Stimulated activated CD8-positive, alpha-beta memory T cell treated with anti-CD3 and anti-CD28 coated beads, Interleukin-15, amount 100 ng/mL, for 24 hours (primary cell): ENCODE measurements at places on chromosomes 13 and 19.

DNA sequence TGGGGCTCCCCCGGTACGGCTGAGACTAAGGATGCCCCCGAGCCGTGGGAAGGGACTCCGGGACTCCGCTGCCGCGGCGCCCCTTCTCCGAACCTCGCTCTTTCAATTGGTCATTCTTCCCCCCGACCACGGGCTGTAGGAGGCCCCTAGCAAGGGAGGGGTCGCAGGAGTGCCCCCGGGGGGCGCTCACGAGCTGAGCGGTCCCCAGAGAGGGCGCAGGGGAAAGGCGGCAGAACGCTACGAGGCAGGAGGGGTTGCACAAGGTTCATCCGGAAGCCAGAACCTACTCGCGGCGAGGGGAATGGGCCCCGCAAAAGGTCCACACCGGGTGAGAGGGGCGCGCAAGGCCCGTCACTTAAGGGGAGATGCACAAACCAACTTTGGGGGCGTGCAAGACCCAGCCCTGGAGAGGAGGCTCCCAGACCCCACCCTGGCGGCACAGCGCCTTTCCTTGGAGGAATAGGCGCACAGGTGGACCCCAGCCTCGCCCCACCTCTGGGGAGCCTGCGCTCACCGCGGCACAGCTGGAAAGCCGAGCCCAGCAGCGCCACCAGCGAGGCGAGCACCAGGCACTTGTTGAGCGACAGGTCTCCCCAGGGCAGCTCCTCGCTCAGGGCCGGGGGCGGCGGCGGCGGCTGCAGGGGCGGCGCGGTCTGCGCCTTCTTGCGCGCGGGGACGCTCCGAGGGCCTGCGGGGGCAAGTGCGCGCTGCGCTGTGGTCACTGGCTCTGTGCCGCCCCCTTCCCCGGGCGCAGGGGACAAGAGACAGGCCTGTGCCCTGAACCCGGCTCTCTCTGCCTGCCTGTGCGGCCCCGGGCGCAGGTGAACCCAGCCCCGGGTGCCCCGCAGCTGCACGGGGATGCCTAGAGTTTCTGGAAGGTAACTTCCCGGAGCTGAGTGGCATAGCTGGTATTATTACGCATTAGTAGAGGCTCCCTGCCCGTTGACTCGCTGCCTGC lies 2.8 kb downstream of the JSRP1 start:
- DNase-seq, result no peak

DNA sequence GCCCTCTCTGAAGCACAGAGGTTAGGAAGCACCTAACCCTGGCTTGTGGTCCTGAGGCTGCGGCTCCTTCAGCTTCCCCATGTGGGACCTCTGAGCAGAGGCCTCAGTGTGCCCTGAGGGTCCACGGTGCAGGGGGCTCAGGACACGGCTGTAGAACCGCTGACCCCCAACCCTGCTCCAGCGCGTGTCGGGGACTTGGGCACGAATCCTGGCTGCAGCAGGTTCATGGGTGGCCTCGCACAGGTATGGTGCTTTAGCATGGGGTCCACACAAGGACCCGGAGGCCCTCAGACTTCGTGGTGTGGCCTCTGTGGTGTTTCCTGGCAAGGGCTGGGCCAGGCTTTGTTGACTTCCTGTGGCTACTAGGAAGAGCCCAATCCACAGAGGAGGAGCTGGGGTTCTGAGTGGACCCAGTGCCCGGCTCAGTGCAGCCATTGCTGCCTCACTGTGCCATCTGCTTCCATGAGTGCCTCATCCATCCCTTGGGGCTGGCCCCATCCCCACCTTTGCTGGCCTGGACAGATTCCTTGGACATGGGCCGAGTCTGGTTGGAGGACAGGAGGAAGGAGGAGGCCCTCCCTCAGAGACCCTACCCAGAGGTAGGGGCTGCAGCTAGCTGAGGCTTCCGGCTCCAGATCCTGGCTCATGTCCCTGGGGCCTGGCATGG lies 24.5 kb downstream of the ZBTB7A start:
- DNase-seq, result no peak

GRCh38 chr19:13812544-13812943 lies 17.3 kb downstream of the ZSWIM4 start:
- DNase-seq, result no peak

DNA sequence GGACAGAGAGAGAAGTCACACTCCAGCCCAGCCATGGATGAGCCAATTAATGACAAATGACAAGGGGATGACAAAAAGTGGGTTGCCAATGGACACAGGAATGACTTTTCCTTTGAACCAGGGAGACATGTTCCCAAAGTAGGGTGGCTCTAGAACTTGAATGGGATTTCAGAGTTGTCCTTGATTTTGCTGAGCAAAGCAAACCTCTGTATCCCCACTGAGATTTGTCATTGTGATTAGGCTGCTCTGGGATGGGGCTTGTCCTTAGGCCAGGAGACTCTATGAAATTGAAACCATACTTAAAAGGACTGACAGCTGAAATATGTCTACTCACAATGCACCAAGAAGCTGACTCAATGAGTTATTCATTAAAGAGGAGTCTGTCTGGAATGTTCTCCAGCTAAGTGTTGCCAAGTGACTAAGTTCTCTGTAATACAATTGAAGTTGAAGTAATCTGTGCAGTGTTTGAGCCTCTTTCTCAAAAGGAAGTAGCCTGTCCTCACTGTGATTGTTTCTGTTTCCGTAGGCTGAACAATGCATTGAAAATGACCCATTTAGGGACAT lies 69.0 kb upstream of the PCDH9 start:
- DNase-seq, result no peak

GRCh38 chr13:40121722-40122121 lies 466.3 kb downstream of the COG6 start:
- no peak for DNase-seq

DNA sequence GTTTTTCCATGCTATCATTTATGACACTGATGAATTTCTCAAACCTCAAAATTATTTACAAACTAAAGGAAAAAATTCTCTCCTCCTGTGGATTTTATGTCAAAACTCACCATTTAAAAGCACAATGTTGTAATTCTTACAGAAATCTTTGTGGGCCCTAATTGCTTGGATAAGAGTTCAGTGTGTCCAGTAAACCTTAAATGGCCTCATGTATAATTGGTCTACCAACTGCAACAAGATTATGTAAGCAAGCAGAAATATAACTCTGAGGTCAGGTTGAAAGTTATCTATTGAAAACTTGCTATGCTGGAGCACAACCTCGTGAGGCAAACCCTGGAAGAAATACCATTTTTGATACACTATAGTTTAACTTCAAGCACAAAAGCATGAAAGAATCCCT lies 22.0 kb downstream of the VWA8 start:
- DNase-seq, result no peak

DNA sequence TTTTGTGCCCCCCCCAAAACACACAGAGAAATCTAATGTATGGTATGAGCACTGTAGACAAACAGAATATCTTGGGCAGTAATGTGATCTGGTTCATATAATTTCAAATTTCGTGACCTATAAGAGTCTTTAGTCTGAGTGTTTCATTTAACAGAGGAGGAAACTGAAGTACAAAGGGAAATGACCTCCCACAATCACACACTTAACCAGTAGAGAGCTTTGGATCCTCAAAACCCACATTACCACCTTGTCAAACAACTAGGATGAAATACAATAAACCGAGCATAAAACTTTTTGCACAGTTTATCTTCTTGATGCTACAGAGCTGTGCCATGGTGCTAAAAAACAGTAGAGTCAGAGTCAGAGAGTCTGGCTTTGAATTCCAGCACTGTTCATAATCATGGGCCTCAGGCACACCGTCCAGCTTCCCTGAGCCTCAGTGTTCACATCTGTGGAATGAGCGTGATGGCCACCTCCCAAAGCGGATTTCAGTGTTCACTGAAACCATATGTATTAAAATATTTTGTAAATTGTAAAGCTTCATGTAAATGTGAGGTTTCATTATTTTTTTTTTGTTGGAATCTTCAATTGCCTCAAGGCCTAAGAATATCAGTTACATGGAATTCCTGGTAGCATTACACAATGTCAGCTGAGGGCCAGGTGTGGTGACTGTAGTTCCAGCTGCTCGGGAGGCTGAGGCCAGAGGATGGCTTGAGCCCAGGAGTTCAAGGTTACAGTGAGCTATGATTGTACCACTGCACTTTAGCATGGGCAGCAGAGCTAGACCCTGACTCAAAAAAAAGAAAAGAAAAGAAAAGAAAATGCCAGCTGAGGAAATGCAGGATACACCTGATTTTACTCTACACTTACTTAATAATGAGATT lies 126.4 kb upstream of the FRY start:
- DNase-seq, result no peak
